ENCODE measurements at places on chromosomes 7 and 10.

DNA sequence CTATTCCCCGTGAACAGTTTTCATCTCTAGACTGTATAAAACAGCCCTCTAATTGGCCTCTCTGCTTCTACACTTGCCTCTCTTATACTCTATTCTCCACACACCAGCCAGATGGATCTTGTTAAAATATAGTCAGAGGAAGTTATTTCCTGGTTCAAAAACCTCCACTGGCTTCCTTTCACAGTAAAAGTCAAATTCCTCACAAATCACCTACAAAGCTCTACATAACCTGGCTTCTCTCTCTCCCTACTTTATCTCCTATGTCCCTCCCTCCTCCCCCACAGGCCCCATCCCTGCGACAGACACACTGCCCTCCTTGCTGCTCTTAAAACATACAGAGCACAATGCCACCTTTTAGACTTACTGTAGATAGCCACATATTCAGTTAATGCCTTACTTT lies 60.1 kb downstream of the TPK1 start:
- DNase-seq: no peak

DNA sequence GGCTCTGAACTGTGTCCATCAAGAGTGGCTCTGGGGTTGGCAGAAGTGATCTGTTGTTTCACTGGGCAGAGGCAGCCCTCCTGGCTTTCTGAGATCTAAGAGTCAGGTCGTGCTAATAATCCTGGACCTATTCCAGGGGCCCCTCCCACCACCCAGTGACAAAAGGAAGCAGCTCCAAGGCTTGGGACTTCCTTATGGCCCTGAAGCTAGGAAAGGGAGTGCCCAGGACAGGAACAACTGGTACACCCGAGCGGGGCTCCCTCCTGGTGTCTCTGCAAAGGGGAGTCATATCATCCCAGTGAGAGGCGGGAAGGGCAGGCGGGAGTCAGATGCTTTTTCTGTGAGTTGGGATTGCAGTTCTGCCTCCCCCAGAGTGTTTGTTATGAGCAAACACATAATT lies 32.3 kb downstream of the RPS24 start:
- DNase-seq: no peak

DNA sequence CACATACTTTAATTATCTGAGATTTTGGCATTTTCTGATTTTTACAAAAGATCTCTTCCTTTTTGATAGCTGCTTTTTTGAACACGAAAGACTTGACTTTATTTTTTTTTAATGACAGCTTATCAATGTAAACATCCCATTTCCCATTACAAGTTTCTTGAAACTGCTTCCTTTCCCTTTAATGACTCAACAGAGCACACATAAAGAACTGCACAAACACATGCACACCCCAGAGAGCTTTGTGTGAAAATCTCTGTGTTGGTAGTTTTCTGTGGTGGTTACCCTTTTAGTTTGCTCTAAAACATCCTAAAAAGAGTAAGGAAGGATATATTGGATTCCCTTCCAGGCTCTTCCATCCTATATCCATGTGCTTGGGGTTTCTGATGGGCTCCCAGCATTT lies 125.1 kb upstream of the ZNF32 start:
- DNase-seq: no peak

DNA sequence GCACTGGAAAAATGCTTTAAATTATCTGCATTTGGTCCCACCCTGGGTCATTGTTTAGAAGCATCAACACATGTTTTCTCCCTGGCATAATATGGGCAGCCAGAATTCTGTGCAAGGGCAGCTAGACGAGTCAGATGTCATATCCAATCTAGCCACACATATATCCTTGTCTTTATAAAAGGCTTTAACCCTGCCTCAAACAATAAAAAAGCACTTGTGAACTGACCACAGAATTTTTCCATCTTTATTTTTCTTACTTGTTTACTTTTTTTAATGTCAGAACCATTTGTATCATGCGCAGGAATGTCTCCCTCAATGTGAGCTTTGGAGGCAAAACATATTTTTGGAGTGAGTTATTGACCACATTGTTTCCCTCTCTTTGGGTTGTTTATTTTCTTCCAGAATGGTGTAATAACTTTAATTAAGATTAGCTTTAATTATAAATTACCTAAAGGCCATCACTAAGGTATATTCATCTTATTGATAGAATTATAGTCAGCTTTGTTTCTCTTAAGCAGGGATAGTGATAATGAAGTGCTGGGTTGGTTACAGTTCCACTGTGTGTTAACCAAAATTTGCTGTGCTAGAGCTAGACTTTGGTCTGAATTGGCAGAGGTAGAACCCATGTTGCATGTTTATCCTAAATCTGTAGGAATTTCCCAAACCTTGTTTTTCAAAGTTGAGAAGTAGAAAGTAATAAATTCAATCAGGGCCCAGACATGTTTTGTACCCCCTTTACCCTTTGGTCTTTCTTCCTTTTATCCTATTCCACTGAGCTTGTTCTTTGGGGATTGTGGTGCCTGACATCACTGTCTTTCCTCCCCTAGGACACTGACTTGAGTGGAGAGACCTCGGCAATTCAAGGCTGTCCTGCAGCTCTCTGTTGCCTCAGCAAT lies 1078.4 kb downstream of the KCNMA1 start:
- no peak for DNase-seq

DNA sequence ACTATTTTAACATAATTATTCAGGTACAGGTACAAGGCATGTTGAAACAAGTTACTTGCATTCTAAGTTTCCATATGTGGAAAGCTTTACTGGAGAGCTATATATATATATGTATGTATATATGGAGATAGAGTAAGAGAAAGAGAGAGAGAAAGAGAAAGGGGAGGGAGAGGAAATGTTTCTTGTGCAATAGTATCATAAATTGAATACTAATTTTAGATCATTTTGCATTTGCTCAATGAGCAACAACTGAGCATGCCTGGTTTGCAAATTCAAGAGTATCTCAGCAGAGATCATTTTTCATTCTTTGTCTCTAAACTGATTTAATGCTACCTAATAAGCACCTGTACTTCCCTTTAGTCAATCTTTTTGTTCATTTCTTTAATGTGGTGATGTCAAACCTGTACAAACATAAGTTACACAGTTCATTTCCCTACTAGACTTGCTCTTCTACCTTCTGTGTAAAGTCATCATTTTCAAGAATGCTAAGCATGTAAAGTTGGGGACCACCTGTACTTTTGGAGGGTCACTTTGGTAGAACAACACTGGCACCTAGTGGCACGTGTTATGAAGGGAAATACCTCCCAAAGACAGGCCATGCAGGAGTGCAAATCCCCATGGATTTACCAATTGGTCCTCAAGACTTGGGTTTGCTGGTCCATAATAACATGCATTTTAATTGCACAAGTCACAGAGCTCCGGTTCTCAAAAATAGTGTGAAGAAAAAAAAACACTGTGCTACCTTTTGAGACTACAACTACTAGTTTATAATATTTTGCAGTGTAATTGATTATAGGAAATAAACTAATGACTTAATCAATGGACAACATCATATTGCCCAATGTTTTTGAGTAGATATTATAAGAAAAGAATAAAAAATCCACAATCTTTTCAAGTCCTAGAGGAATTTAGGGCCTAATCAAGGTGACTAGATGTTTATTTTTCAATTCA lies 431.2 kb upstream of the IGFBP3 start:
- DNase-seq: peak; percentile 52

- DNase-seq: no peak
Measured at GRCh38 chr7:35038354-35038753, 1.1 kb upstream of the DPY19L1 start.

DNA sequence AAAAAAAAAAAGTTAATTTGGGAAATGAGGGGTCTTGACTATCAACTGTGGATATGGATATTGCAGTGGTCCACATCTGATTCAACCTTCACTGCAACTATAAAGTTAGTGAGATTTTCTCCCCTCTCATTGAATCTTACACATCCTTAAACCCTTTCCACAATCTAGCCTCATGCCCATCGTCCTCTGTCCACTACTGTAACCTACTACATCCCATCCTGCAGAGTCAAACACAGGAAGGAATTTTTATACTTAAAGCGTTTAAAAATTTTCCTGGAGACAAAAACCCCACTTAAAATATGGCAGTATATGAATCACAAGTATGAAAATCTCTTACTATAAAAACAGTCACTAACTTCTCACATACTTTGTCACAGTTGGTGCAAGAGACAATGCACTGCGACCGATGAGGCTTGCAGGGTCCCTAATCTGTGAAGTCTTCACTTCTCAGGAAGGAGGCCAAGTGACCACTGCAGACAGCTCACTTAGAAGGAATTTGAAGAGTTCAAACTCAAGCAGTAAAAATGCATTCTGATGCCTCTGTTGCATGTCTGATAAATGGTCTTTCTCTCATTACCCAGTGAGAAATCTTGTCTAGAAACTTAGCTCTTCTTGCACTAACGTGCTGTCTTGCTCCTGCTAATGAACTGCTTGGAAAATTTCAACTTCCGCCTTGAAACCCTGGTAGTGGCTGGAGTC lies 50.3 kb upstream of the ST8SIA6 start:
- no peak for DNase-seq

GRCh38 chr10:89609833-89610346 lies 35.2 kb downstream of the PANK1 start:
- no peak for DNase-seq

GRCh38 chr7:9125246-9125645 lies 691.8 kb downstream of the NXPH1 start:
- no peak for DNase-seq

DNA sequence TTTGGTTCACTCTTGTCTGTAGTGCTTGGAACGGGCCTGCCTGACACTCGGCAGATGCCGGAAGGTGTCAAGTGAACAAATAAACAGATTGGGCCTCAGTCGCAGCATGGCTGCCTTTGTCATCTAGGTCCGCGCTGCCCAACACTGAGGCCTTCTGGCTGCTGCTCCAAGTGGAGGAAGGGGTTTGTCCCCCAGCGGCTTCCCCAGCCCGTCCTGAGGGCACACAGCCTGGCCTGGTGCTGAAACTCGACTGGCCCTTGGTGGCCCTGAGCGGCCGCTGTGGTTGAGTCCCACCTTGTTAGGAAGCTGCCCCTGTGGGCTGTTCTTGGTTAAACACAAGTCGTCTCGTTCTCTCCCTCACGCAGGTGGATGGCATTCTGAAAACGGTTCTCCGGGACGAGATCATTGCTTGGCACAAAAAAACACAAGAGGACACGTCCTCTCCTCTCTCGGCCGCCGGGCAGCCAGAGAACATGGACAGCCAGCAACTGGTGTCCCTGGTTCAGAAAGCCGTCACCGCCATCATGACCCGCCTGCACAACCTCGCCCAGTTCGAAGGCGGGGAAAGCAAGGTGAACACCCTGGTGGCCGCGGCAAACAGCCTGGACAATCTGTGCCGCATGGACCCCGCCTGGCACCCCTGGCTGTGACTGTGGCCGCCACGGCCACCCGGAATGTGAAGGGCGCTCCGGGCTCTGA lies 132.1 kb downstream of the SMURF1 start:
- no peak for DNase-seq

DNA sequence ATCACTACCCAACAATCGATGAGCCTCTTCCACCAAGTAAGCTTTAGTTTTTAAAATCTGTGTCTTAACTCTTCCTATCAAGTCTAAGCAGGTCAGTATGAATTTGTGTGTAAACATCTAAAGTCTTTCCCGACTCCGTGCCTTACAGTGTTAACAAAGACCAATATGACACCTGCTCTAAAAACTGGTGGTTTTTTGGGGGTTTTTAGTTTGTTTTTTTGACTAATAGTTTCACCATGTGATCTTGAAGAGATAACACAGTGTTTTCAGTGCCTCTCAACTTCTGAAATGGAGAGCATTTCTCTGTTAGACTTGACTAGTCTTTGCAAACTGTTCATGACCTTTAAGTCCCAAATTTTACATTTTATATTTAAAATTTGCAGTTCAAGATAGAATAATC lies 132.0 kb upstream of the STK17A start:
- DNase-seq: no peak

- DNase-seq: peak; percentile 50
Measured at GRCh38 chr7:66099551-66100407, 14.9 kb upstream of the CRCP start.

- no peak for DNase-seq
Measured at GRCh38 chr10:124064676-124065075, 28.7 kb downstream of the CHST15 start.

GRCh38 chr7:54991341-54991740 lies 27.5 kb upstream of the EGFR start:
- DNase-seq: no peak

GRCh38 chr10:34732926-34733325 lies 82.2 kb downstream of the PARD3 start:
- no peak for DNase-seq

GRCh38 chr10:133278577-133279265 lies 2.1 kb upstream of the ADAM8 start:
- DNase-seq: peak; percentile 46

GRCh38 chr7:3955026-3955425 lies 654.0 kb downstream of the SDK1 start:
- DNase-seq: no peak

DNA sequence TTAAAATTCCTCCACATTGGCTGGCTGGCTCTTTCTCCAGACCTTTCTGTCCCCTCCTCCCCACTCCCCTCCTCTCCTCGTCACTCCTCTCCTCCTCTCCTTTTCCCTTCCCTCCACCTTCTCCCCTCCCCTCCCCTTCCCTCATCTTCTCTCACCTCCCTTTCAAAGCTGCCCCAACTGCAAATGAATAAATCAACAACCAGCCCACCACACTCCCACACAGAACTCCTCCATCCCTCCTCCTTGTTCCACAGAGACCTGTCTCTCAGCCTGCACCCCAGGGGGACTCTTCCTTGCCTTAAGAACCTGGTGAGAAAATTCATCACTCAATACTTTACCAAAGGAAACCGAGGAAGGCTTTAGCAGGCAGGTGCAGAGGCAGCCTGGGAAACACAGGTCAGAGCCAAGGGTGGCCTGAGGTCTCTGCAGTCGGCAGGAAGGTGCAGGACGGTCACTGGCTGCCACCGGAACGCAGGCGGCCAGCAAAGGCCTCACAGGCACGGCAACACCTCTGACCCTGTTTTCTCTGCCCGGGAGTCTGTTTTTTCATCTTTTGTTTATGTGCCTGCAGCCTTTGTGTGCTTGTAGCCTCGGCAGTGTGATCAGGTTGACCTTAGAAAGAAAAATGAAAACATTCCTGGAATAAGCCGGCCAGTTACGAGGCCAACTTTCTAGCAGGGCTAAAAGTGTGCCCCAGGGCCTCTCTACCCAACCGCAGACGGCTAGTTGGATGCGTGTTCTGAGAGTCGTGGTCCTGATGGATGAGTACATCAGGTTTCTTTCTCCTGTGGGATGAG lies 207.6 kb upstream of the KLF6 start:
- peak; percentile 17 for DNase-seq

- DNase-seq: no peak
Measured at GRCh38 chr10:20892796-20893195, 4.3 kb downstream of the NEBL start.

GRCh38 chr10:58335306-58336005 lies 650 bp downstream of the UBE2D1 start:
- no peak for DNase-seq

GRCh38 chr10:119370111-119370741 lies 162.9 kb downstream of the GRK5 start:
- DNase-seq: no peak

DNA sequence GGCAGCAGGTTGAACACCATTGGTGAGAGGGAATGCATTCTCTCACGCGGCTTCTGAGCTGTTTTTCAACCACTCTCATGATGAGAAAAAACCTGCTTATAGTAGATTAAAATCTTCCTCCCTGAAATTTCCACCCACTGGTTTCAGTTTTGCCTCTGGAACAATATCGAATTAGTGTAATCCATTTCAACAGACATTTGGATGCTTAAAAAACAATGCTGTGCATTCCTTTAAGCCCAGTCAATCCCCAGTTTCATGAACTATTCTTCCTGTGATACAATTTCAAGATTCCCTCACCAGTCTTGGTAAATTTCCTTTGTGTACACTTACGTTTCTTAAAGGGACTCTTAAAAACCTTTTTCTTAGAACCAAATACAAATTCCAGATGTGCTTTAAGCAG lies 89.6 kb downstream of the ITIH5 start:
- no peak for DNase-seq
